Posterior cingulate gyrus (tissue), 11 donors: ENCODE measurements at places on chromosomes 5 and 9.

- DNase-seq, result peak; percentile 13
Measured at GRCh38 chr9:13431222-13431536, 151.7 kb upstream of the MPDZ start.

GRCh38 chr5:175707751-175708375, 50.0 kb downstream of the HRH2 start:
- no peak for DNase-seq

DNA sequence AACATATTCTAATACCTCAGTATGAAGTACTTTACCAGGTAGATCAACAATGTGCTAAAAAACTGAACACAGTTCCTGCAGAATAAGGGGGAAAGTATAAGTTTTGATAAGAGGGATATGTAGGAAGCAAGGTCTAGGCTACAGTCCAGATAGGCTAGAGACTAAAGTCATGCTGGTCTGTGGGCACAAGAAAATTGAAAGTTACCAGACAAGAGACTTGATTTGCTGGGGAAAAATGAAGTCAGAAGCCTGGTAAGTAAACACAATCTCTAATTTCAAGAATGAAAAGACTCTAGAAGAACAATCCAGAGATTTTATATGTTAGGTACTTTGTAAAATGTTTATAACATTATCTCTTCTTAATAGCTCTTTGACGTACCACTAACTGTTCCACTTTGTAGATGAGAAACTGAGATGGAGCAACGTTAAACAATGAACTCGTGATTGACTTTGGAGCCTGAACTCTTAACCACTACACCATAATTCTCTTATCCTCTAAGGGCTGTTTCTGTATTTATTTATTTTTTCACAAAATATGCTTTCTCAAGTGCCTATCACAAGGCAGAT, 19.5 kb downstream of the ADAMTS6 start:
- DNase-seq, result no peak

- no peak for DNase-seq
Measured at GRCh38 chr5:15993334-15993733, 186.3 kb downstream of the MARCHF11 start.

DNA sequence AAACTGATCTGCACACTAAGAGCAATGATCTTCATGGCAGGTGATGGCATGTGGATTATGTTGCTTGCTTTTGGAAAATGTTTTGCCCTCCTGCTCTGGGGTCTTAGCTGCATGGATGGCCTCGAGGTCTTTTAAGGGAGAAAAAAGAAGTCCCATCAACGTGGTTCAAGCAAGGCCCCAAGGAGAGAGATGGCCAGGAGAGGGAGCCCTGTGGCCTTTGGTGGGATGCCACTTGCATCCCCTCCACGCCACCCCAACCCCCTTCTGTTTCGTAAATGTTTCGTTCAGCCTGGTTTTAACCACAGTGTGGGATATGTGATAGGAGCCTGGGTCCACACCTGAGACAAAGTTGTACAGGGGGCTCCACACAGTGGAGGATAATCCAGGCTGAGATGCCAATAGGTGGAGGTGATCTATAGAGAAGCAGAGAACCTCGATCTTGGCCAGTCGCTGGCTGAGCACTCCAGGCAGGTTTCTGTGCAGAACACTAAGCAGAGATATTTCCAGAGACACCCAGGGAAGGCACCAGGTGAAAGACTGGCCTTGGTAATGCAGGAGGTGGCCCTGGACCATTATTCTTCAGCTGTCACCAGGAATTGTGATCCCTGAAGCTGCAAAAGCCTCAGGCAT, 25.8 kb upstream of the FRRS1L start:
- no peak for DNase-seq
